EL (cell line): ENCODE measurements at places on chromosomes 7 and 10.

DNA sequence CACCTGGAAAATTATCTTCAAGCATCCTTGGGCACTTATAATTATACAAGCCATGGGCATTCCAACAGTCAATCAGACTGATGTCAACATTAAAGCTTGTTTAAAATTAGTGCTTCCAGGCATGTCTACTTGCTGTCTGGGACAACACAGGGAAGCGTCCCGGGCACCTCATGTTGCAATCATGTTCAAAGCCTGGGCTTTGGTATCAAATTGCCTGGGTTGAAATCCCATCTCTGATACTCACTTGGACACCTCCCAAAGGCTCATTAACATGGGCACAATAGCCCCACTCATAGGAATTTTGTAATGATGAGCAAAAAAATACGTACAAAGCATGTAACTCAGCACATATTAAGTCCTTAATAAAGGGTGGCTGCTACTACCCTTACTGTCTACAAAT is 14.4 kb downstream of the AIFM2 start:
- no peak for DNase-seq

GRCh38 chr10:124461642-124462347 is at the start of gene LHPP:
LHPP (plus strand) TSS chr10:124461823; CDS start chr10:124461863, 40 bp downstream.
- peak; percentile 84 for DNase-seq

- no peak for DNase-seq
Observed at GRCh38 chr7:25180946-25181345, 47.3 kb downstream of the NPVF start.

GRCh38 chr7:33854801-33855350 is 50.5 kb upstream of the BMPER start:
- peak; percentile 96 for DNase-seq

GRCh38 chr7:12550956-12551355 is 19.6 kb upstream of the SCIN start:
- peak; percentile 38 for DNase-seq

GRCh38 chr7:155972651-155973390 is 160.6 kb upstream of the SHH start:
- no peak for DNase-seq

GRCh38 chr7:12137283-12137682 is 73.8 kb upstream of the TMEM106B start:
- DNase-seq = no peak

GRCh38 chr7:1059200-1060091 is 15.1 kb downstream of the GPR146 start:
- DNase-seq = peak; percentile 26

DNA sequence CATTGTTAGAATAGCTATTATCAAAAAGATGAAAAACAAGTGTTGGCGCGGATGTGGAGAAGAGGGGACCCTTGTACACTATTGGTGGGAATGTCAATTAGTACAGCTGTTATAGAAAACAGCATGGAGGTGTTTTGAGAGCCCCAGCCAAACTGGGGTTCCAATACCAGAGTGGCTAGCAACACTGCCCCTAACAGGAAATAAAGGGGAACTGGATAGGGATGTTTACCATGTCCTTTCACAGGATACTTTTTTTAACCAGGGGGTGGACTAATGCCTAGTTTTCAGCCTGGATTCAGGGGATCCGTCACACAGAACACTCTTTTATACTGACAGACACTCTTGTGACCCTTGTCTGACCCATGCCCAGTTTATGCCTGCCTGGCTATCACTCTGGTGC is 6.9 kb upstream of the GSTK1 start:
- no peak for DNase-seq

DNA sequence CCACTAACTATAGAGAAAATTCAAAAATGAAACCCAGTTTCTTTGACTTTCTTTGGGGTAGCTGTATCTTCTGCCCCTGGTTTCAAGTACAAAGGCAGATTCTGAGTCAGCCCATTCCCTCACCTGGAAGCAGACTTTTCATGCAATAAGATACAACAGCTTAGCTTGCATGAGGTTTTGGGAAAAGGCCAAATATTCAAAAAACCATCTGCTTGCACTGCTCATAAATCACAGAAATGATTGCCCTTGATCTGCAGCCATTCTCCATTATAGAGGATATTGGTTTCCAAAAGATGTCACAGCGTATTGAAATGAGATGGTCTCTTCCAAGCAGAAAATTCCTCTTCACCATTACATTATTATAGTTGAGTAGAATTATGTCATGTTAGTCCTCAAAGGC is 354.0 kb downstream of the PHF14 start:
- no peak for DNase-seq

DNA sequence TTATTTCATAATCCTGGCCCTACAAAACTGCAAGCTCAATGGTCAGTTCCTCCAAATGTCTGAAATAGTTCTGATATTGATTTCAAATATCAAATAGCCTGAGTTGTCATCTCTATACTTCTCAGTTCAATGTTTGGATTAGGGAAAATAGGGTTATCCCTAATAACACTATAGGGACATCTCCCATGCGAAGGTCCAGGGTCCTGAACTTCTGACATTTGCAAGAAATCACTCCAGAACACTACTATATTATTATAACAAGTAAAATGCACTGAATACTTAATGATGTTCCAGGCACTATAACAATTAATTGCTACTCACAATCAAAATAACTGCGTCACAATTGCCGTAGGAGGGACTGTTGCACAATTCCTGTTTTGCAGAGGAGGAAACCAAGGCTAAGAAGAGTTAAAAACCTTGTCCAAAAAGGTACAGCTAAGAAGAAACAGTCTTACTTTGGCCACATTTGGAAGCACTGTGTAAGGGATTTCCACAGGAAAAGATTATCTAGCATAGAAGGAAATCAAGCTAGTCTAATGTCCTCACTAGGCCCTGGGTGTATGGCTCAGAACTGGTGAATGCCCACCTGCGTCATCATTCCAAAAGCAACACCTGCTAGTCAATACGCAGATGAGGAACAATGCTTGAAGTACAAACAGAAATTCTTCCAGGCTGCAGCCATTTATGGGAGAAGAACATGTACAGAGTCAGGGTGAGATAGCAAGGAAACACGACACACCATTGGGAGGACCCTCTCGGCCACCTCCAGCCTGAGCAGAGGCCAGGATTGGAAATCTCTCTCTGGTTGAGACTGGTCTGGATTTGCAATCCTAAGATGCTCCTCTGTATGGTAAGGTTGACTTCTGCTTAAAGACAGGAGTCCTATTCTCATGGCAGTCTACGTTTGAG is 48.3 kb downstream of the ABLIM1 start:
- DNase-seq = no peak

DNA sequence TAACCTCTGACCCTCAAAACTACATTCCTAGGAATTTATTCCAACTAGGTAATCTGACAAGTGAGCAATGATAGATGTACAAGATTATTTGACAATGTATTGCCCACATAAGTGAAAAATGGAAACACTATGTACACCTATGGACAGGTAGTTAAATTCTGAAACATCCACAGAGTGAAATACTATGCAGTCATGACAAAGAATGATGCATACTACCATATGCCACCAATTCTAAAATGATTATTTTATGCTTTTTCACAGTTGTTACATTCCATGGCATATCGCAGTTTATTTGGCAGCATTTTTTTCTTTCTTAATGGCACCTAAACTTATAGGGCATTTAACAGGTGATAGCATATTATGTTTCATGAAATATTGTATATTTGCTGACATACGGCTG is 20.1 kb upstream of the TNPO3 start:
- no peak for DNase-seq

DNA sequence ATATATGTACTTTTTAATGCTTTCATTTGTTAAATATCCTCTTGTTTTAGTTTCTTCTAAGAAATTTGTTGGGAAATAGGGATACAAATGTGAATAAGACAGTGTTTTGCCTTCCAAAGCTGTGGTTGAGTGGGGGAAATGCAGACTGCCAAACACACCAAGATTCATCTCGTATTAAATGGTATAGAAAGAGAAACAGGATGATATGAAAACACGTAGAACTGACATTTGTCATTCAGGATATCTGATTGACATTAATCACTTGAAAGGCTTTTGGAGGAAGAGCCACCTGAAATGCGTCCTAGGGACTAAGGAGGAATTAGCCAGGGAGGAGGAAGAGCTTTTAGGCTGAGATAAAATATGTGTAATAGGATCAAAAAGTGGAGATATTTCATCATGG is 287.4 kb upstream of the SEMA3C start:
- DNase-seq = no peak

DNA sequence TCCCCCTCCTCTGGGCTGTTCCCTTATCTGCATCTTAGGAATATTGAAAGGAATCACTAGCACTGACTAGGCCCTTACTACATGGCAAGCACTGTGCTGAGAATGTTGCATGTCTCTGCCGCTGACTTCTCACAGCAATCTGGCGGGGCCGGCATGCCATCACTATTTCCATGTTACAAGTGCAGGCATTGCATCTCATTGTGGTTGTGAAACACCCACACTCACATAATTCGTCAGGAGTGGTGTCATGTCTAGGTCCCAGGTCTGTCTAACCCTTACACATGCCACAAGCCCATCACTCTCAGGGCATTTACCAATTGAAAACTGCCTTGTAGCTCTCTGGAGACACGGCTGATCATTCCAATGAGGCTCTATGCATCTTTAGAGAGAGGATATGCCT is 8.5 kb upstream of the IL2RA start:
- no peak for DNase-seq

DNA sequence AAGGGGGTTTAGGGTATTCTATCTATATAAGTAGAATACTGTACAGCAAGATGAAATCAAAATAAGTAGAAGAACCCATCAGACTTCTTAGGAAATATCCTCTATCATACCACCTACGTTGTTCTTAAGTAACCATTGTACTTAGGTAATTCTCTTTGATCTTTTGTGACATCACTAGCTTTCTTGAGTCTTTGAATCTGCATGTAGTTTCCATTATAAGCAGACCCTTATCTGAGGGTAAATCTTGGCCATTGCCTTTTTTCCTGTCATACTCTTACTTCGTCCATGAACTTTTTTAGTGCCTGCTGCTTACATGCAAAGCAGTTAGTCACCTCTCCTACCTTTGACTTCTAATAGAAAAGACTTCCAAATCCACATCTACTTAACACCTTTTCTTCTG is 49.0 kb downstream of the WAC start:
- DNase-seq = no peak

- no peak for DNase-seq
Observed at GRCh38 chr7:50295133-50295532, 9.4 kb upstream of the IKZF1 start.

DNA sequence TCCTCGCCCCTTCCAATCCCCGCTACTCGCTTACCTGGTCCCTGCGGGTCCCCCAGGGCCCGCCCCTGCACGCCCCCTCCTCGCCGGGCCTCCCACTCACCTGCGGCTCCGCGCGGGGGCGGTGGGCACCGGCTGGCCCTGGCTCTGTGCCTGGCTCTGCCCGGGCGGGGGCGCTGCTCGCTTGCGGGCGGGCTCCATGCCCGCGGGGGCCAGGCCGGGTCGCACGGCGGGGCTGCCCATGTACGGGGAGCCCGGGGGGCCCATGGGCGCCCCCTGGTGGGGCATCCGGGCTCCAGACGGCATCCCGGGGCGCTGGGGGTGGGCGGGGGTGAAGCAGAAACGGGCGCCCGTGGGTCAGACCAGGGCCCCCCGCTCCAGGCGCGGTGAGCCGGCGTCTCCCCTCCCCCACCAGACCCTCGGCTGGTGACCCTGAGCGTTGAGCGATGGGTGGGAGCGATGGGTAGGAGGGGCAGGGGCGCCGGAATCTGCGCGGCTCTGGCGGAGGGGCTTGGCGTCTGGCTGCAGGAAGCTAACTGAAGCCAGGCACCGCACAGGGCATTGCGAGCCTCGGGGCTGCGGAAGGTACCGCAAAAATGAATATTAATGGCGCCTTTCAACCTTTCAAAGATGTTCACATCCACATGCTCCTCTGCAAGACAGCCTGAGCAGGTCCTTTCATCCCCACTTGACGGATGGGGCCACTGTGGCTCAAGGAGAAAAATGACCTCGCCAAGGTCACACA is 3.0 kb downstream of the SMARCD3 start:
- DNase-seq = peak; percentile 35

DNA sequence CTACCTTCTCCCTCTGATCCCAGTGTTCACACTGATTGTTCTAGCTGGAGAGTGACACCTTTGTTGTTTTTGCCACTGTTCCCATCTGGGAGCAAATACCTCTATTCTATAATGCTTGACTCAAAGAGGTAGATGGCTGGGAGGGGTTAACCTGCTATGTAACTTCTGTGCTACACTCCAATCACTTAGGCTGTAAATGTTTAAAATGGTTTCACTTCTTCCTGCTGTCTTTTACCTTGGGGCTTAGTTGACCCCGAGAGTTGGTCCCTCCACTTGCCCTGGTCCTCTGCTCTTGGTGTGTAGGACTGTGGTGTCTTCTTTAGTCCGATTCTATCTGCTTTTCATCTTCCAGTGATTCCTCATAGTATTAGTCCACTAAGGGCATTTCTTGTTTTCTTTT is 22.3 kb downstream of the KLHDC10 start:
- DNase-seq = no peak

DNA sequence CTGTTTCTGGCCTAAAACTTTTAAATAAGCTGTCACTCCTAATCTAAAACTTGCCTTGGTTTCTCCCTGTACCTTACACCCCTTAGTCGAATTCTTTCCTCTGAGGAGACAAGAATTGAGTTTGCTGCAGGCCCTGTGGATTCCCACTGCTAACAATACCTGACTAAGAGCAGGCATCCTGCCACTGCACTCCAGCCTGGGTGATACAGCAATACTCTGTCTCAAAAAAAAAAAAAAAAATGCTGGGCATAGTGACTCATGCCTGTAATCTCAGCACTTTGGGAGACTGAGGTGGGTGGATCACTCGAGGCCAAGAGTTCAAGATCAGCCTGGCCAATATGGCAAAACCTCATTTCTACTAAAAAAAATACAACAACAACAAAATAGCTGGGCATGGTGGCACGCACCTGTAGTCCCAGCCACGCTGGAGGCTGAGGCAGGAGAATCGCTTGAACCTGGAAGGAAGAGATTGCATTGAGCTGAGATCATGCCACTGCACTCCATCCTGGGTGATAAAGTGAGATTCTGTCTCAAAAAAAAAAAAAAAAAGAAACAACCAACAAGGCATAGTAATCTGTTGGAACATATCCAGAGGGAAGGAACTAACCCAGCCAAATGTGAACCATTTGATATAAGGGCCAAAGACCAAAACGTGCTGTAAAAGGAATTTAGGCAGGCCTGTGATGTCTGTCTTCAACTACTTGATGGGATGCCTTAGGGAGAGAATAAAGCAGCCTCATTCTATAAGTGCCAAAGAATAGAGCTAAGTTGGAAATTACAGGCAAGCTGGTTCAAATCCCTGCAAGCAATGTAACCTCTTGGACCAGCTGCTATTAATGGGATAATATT is 732.7 kb upstream of the AUTS2 start:
- DNase-seq = no peak

DNA sequence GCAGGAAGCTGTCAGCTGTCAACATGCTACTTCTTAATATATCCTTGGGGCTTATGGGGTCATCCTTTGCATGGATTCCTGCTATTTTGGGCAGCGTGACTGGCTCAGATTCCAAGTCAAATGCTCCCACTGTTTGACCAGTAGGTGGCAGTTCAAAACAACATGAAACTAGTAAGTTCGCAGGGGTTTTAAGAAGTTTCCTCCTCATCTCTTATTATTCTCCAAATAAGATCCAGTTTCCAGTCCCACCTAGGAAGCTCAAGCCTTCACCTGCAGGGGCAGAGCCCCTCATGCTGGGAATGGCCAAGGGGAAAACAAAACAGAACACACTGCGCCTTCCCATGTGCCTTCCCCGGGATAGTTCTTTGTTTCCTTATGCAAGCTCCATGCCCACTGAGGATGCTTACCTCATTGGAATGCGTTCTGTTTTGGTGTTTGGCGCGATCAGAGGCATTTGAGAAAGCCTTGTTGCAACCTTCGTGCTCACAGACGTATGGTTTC is 259.8 kb downstream of the GLI3 start:
- peak; percentile 56 for DNase-seq
